ENCODE measurements at places on chromosomes 7 and 10.
A peak's percentile ranks its signal among the peaks of the same experiment; 100 is the strongest.

DNA sequence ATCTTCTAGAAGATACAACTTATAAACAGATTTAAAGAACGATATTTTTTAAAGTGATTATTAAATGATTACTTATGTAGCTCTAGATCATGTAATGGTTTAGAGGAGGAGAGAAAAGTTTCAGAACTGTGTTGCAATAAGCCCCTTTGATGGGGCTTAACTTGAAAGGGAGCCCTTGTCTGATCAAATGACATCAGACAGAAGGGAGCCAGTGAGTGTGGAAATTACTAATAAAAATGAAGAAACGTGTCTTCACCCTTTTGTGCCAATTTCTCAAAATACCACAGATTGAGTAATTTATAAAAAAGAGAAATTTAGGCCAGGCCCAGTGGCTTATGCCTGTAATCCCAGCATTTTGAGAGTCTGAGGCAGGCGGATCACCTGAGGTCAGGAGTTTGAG, 318.2 kb downstream of the EXOC4 start:
- no peak for DNase-seq

DNA sequence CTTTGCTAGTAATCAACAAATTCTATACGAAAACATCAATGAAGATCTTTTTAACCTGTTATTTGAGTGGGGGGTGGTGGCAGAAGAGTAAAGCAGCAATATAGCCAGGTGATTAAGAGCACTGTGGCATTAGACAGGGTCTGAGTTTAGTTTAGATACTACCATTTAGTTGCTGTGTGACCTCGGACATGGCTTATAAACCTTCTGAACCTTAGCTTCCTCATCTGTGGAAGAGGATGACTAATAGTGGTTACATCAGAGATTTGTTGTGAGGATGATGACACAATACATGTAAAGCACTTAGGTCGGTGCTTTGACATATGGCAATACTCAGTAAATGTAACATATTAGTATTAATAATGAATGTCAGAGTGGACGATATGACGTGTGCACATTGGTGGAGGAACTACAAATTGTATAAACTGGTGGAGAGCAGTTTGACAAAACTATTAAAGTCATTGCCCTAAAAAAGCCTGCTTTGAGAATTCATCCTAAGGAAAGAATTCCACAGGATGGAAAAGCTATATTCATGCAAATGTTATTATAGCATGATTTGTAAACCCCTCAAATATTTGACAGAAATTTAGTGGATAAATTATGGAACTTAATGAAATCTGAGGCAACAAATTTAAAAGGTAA, 24.3 kb downstream of the SPAG6 start:
- peak; percentile 50 for DNase-seq

DNA sequence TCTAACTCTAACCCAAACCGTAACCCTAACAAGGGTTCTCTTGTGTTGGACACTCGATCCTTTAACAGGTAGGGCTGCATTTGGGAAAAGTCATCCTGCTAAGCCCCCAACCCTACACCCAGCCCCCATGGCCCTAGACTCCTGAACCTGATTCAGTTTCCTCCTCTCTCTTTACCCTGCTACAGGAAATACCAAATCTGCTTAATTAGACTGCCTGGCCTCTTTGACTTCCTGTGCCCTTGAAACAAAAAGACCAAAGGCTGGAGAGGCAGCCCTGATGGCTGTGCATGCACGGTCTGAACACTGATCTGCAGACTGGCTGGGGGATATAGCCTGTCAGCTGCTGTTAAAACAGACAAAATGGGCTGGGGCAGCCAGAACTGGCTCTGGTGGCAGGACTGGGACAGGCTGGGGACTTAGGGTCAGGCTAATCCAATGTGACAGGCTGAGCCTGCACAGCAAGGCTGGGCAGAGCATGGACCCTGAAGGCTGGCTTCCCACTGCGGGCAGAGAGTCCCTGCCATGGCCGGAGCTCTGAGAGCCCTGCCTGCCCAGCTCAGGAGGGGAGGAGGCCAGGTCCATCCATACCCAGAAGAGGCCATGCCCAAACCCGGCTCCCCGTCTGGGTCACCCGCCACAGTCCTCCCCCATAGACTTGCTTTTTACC, 51.0 kb upstream of the MSMB start:
- DNase-seq = peak; percentile 91

GRCh38 chr10:117544711-117545140, 2.2 kb downstream of the EMX2 start:
- no peak for DNase-seq

- DNase-seq = no peak
Observed at GRCh38 chr7:41028580-41028979, 674.3 kb downstream of the INHBA start.

DNA sequence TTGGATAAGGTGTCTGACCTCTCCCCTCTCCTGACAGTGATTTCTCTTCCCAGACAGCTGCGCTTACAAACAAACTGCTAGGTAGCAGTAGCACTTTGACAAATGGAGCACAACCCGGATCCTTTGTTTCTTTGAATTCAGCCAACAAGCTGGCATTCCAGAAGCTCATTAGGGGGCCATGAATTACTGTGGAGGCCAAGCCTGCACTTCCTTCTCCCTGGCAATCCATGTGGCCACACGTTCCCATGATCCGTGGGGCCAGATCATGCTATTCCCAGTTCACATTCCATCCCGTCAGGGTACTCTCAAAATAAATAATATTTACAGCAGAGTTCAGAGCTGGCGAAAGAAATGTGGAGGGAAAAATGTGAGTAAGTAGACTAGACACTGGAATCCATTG, 172.4 kb downstream of the PRPF18 start:
- DNase-seq = no peak

GRCh38 chr10:91514787-91515186, 104.6 kb downstream of the HECTD2 start:
- no peak for DNase-seq

DNA sequence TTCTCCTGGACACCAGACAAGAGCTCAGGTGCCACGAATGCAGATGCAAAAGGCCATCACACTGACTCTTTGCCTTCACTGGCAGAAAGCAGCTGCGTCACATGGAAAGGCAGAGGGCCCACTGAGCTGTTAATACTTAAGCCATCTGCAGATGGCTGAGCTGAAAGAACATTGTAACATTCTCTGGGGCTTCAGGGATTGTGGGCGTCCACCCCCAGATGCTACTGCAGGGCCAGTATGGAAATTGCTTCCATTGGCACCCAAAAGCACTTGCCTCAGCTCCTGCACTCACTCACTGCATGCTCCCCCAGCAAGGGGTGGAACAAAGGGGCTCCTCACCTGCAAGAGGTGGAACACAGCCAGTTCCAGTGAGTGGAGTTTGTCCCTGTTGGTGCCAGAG, 1264.6 kb downstream of the REEP3 start:
- DNase-seq = no peak

DNA sequence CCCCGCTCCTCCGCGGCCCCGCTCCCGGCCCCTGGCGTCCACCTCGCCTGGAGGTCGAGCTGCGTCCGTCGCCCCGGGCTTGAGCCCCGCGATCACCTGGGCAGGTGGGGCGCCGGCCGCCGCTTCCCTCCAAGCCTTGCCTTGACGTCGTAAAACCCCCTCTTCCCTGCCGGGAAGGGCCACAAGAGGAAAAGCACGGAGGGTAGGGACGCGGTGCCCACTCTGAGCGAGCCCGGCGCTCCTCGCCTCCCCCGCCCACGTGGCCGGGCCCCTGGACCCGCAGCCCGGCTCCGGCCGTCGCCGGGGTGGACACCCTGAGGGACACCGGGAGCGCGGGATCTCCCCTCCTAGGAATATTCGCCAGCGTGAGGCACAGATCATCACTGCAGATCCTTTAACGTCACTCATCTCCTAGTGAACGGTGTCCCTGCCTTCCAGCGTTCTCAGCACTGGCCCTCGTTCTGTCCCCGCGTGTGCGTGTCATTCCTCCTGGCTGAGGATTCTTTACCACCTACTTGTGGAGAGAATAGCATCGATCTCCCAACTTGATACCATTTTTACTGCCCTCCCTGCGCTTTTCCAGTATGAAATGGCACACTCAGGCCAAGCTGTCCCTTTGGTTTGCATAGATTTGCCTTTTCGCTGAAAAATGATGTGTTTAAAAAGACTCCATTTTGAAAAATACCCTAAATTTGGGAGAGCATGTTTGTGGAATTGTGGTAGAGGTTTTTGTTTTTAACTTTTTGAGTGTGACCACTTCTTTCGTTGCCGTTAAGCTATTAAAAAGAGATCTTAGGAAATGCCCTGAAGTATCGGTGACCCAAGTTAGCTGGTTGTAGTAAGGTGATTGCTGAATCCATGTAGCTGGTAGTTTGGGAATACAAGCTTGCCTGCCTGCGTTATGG, 649 bp downstream of the ACTR3B start:
- peak; percentile 28 for DNase-seq

DNA sequence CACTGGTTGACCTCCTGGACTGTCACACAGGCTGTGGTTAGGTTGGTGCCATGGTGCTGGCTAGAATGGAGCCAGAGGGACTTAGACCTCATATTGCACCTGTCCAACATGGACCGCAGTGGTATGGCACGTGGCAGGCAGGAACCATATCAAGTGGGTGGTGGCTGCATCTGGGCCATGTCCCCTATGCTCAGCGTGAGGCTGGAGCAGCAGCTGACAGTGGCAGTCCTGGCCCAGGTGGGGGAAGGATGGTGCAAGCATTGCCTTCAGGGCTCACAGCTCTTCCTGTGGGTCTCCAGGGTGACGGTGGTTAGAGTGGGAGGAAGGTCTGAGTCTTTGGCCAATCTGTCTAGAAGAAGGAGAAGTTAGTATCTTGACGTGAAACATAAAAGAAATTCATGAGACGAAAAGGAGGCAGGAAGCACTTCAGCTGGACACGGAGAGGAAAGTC, 54.5 kb upstream of the PFKFB3 start:
- DNase-seq = no peak

DNA sequence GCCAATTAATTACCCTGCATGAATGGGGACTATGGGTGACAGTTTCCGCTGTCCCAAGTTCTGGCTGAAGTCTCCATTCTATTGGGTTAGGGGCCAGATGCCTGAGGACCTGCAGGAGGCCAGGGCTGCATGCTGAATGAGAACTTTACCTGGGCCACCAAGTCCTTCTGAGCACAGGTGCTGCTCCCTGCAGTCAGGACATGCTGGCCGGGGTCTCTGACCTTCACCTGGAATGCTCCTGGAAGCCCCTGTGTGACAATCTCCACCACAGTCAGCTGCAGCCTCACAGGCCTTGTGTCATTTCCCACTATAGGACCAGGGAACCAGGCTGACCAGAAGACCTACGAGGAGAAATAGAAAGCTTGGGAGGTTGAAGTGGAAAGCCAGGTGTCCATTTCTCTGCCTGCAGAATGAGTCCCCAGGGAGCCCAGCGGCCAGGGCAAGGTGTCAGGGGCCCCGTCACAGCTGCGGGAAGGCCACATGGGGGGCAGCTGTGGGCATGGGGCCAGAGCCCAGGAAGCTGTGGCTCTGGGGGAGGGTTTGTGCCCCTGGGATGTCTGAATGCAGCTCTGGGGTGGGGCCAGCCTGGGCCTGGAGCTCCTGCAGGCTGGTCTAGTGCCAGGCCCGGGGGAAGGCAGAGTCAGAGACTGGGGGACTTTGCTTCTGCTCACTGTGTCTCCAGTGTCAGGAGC, 5.6 kb upstream of the GIMAP8 start:
- DNase-seq = no peak

DNA sequence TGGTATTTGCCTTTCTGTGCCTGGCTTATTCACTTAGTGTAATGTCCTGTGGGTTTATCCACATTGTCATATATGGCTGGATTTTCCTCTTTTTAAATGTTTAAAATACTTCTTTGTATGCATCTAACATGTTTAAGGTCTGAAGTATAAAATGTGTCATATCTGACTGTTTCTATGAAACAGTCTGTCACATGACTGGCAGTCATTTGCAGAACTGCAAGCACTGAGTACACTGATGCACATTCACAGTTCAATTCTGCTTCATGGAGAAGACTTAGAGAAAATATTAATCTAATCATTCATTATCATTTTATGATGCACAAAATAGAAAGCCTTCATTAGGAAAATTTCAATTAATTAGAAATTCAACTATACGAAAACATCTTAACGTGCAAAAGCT, 119.7 kb upstream of the PRSS58 start:
- no peak for DNase-seq

DNA sequence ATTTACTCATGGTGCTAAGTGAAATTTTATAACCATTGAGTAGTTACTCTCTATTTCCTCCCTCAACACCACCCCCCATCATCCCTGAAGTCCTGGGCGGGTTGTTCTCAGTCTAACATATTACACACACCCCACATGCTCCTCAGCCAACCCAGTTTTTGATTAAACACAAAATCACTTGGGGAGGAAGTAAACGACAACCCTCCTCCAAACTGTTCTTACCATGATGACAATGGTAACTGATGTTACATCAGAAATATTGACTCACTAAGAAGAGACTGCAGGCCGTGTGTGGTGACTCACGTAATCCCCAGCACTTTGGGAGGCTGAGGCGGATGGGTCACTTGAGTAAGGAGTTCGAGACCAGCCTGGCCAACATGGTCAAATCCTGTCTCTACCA, 44.2 kb downstream of the RAB11FIP2 start:
- DNase-seq = no peak

GRCh38 chr10:86071758-86072157, 294.8 kb downstream of the GRID1 start:
- DNase-seq = no peak

DNA sequence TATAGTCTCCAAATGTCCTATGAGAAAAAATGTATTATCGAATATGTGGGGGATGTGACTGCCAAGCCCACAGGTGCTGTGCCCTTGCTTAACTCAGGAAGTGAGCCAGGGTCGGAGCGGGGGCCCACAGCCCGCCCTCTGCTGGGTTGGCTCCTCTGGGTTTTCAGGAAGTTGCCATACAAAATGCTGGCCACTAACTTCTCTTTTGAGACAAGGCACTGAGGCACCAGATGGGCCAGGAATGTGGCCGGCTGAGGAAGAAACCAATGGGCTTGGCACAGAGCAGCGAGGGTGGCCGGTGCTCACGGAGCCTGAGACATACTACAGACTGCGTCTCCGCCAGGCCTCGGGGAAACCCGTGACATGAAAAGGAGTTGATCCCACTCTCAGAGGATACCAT, 58.9 kb downstream of the FAM53B start:
- no peak for DNase-seq

GRCh38 chr7:80517282-80517747, 5.5 kb upstream of the GNAT3 start:
- DNase-seq = no peak

GRCh38 chr10:131027256-131027655, 284.3 kb downstream of the TCERG1L start:
- no peak for DNase-seq

GRCh38 chr10:119371704-119372663, 164.6 kb downstream of the GRK5 start:
- no peak for DNase-seq

GRCh38 chr10:122567056-122567660, 6.6 kb downstream of the DMBT1 start:
- peak; percentile 27 for DNase-seq

DNA sequence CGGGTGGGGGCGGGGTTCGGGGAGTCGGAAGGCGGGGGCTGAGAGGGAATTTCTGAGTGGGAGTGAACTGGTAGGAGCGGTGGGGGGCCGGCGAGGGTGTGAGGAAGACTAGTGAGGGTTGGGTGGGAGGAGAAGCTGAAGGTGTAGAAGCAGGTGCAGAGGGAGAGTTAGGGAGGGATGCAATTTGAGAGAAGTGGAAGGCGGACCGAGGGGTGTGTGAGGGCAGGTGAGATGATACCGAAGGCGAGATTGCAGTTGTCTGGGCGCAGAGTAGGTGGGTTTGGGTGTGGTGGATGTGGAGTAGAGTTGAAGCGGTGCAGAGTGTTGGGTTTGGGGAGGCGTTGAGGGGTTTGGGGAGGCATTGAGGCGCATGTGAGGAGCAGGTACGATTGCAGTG, 643 bp downstream of the KAT6B start:
- DNase-seq = no peak

All from kidney capillary endothelial cell (primary cell).